ENCODE measurements at places on chromosomes 2 and 18. TPM values are rescaled to one million over a fixed set of nuclear protein-coding genes. Genes with fewer than 3 reads are reported as not detected.
A peak's percentile ranks its signal among the peaks of the same experiment; 100 is the strongest.

DNA sequence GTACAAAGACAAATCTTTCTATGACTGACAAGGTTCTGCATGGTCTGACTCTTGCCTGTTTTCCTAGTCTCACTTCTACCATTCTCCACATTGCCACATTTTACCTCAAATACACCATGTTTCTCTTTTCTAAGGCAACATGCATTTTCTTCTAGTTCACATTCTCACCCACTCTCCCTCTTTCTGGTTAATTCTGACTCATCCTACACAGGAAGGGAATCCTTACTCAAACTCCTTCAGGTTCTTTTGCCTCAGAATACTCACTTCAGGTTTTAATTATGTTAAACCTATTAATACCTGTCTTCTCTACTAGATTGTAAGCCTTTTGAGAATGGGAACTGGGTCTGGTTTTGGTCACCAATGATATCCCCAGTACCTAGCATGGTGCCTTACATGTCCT, 47.2 kb downstream of the MAP2 start:
- no peak for DNase-seq

DNA sequence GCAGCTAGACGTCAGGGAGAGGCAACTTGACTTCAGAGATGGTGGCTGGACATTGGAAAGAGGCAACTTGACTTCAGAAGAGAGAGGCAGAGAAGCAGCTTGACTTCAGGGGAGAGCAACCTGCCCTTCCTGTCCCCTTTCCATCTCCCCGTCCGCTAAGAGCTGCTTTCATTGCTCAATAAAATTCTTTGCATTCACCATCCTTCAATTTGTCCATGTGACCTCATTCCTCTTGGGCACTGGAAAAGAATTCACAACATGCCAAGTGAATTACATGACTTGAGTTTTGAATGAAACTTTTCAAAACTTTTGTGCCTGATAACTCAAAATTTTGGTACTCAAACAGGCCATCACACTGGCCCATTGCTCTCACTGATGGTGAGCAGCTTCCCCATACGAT, 158.9 kb downstream of the DPP4 start:
- no peak for DNase-seq

GRCh38 chr2:100756704-100757103, 63.2 kb upstream of the NPAS2 start:
- DNase-seq = no peak

DNA sequence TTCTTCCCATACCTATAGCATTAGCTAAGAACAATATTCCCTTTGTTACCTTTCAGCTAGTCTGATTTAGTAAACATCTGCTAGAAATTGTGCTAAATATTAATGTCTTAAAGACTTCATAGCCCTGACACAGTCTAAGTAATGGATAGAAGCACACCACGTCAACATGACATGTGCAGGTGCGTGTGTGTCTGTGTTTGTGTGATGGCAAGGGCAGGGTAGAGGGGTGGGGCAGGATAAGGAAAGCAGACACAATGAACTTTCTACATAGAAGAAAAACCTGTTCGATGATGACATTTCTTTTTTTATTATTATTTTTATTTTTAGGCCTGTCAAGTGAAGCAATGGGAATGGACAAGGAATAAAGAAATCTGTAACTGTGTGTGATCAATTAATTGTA, 223.3 kb downstream of the NOL4 start:
- DNase-seq = no peak

- DNase-seq = no peak
Observed at GRCh38 chr2:58875436-58875835, 634.3 kb upstream of the FANCL start.

GRCh38 chr18:23377669-23378301, 75.3 kb upstream of the RIOK3 start:
- no peak for DNase-seq

GRCh38 chr2:68203587-68203986, 45.9 kb downstream of the PNO1 start:
- no peak for DNase-seq

GRCh38 chr2:159010963-159011362, 42.5 kb downstream of the TANC1 start:
- DNase-seq = no peak

- no peak for DNase-seq
Observed at GRCh38 chr2:239829326-239829725, 195.8 kb downstream of the NDUFA10 start.

- no peak for DNase-seq
Observed at GRCh38 chr2:20560891-20561636, 89.8 kb downstream of the HS1BP3 start.

GRCh38 chr2:129865976-129866375, 113.5 kb upstream of the RAB6C start:
- DNase-seq = no peak

- peak; percentile 12 for DNase-seq
Observed at GRCh38 chr2:38778687-38779082, 675 bp downstream of the GEMIN6 start.

- DNase-seq = peak; percentile 69
Observed at GRCh38 chr2:177983183-177983788, 89.3 kb downstream of the PDE11A start.

DNA sequence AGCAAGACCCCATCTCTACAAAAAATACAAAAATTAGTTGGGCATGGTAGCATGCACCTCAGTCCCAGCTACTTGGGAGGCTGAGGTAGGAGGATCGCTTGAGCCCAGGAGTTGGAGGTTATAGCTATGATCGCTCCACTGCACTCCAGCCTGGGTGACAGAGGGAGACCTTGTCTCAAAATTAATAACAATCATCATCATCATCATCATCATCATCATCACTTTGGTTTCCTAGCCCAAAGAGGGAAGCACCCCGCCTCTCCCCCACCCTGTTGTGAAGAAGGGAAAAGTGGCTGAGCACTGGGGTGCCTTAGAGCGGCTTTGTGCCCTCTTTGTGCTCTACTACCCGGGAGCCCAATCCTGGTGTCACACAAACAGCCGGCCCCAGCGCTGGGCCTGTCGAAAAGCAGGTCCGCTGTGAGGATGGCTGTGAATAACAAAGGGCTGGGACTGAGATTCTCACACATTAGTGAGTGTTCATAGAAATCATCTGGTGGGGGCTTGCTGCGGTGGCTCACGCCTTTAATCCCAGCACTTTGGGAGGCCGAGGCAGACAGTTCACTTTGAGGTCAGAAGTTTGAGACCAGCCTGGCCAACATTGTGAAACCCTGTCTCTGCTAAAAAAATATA, 42.6 kb upstream of the ASXL2 start:
- DNase-seq = peak; percentile 41

DNA sequence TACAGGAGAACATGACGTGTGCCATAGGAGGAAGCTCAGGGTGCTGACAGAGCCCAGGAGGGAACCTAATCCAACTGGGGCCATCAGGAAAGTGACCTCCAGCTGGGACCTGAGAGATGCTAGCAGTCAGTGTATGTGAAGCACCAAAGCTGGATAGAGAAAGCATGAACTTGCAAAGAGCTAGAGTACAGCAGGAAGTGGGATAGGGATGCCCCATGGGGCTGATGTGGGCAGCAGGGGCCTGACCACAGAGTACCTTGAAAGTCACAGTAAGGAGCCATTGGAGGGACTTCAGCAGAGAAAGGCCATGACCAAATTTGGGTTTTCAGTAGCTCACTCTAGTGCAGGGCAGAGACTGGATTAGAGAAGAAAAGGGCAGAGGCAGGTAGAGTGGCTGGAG, 91.6 kb upstream of the TTC39C start:
- no peak for DNase-seq

DNA sequence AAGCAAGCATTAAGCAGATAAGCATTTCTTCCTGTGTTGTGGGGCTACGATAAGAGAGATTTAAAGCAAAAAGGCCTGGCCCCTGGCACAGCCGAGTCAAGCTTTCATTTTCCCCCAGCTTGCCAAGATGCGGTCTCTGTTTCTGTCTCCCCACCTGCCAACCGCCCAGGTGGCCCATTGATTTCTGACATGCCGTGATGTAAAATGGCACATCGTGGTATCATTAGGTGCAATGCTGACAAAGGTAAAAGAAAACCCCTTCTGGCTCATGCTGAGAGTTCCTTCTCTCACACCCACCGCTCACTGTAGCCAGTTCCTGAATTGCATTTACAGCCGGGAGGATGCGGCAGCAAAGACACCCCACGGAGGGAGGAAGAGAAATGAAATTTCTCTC, 62.8 kb downstream of the BOD1L2 start:
- DNase-seq = no peak

DNA sequence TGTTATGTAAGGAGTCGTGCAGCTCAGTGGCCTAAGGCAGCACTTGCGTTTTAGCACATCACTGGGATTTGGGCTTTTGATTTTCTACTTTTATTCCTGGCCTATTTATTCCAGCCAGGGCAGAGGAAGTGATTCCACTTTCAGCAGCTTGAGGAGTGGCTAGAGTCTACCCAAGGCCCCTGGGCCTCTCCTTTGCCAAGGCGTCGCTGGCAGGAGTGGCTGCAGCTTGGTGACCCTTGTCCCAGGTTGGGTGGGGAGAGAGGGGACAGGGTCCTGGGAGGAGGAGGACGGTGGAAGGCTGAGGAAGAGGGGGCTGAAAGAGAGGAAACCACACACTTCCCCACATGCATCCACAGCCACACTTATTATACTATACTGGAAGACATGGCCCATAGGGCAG, 94.1 kb upstream of the SMAD7 start:
- DNase-seq = no peak

GRCh38 chr2:127098711-127099110, 8.2 kb downstream of the BIN1 start:
- no peak for DNase-seq

GRCh38 chr2:25333981-25334380, 7.7 kb downstream of the DNMT3A start:
- no peak for DNase-seq

DNA sequence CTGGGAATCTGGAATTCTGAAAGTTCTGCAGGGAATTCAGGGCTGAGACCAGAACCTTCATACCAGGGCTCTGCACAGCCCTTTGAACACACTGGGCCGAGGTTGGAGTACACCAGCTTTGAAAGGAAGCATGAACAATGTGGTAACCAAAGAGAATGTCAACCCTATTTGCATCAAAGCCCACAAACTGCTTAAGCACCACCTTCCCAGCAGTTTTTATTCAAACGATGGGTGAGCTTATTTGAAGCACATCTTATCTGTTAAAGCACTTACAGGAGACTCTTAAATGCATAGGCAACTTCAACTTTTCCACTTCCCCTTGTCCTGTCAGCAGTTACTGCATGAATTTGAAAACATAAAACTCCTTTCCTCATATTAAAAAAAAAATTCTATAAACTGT, 96.6 kb downstream of the TXNL1 start:
- peak; percentile 18 for DNase-seq

DNA sequence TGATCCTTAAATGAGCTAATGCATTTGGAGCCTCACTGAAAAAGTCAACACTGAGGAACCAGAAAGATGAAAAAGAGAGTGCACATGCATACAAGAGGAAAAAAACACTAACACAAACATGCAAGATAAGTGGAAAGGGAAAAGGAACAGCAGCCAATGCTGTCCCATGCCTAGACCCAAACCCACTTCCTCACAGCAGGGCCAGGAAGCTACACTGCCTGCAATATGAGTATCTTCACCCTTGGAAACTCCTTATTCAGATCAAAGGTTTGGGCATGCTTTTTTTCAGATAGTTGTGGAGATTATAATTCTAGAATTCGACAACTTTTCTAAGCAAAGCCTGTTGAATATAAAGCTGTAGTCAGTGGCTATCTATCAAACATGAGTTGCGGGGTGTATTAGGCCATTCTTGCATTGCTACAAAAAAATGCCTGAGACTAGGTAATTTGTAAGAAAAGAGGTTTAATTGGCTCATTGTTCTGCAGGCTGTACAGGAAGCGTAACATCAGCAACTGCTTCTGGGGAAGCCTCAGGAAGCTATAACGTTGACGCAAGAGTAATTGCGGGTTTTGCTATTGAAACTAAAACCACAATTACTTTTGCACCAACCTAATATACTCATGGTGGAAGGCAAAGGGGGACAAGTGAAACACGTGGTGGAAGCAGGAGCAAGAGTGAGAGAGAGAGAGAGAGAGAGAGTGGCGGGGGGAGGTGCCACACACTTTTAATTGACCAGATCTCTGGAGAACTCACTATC, 138.2 kb downstream of the MBD2 start:
- DNase-seq = no peak

DNA sequence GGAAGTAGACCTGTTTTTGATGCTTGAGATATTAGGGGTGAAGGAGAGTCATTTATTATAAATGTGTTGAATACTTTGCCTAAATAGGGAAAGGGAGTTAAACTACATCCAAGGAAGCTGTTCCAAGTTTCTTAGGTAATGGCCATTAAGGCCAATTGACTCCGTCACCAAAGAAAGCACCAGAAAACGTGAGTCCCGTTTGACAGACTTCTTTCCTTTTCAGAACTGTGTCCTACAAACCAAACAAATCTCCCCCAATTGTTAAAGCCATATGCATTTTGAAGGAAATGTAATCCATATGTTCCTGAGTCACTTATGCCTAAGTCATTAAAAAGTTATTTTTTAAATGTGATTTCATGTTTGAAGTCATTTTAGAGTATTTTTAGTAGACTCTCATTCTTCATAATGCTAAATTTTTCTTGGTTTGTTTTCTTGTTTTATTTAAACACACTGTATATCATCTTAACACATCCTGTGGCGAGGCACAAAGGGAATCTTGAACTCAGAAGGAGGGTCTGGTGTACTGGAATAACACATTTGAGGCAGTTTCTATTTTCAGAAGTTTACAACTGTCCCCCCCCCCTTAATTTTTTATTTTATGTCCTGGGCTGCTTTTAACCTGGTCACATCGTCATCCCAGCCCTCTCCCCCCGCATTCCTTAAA, 133.7 kb downstream of the RHBDD1 start:
- no peak for DNase-seq

DNA sequence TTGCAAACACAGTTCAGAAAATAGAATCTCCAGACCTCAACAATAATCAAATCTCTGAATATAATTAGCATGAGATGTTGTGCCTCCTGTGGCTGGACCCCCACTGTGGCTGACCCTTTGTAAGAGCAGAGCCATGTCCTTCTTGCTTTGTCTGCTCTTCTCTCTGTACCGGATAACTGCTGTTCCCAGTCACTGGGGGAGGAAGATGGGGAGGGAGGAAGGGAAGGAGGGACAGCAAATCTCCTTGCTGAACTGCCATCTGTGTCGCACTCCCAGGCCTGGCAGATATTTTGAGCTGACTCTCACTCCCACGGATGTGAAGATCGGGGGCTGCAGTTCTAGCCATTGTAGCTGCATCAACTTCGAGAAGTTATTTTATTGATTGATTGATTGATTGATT, 319.0 kb upstream of the CXCR4 start:
- peak; percentile 54 for DNase-seq

- no peak for DNase-seq
Observed at GRCh38 chr2:25548601-25549000, 124.8 kb downstream of the DTNB start.

RAB27B gene
- total RNA-seq = 0.43 TPM

C2orf66 gene
- total RNA-seq = 0.43 TPM

MRPL53 gene
- 22.5 TPM for total RNA-seq

AFF3 gene
- 0.56 TPM for total RNA-seq

CD8B gene
- not detected for total RNA-seq

UBE2E3 gene
- total RNA-seq = 343 TPM

HOXD11 gene
- total RNA-seq = not detected

ELOA2 gene
- total RNA-seq = not detected

DSEL gene
- 7.1 TPM for total RNA-seq

SLC25A12 gene
- 1.4 TPM for total RNA-seq
